ENCODE measurements at places on chromosomes 12 and 14.

- DNase-seq, result no peak
These were observed 58.7 kb downstream of the ST8SIA1 start for GRCh38 chr12:22275843-22276242.

GRCh38 chr12:51961834-51962233 lies 10.3 kb downstream of the ACVR1B start:
- no peak for DNase-seq

GRCh38 chr12:6272300-6273204 lies 37.9 kb upstream of the PLEKHG6 start:
- no peak for DNase-seq

GRCh38 chr12:41486718-41487117 lies 298.6 kb downstream of the PDZRN4 start:
- DNase-seq, result no peak

DNA sequence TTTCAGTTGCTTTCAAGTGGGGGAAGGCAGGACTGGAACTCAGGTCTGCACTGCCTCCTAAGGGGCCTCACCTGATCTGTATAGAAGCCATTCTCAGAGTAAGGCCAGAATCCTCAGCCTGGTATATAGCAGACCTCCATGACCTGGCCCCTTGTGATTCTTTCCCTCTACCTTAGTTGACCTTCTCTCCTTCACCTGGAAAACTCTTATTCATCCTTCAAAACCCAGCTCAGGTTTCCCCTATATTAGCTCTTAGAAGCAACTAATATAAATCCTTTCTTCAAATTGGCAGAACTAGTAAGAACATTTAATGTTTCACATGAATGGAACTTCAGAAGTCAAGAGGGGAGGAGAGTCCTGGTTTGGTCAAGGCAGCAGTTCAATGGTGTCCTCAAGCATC lies 26.0 kb upstream of the WSCD2 start:
- DNase-seq, result no peak

GRCh38 chr14:33678005-33678404 lies 272.9 kb downstream of the EGLN3 start:
- no peak for DNase-seq

DNA sequence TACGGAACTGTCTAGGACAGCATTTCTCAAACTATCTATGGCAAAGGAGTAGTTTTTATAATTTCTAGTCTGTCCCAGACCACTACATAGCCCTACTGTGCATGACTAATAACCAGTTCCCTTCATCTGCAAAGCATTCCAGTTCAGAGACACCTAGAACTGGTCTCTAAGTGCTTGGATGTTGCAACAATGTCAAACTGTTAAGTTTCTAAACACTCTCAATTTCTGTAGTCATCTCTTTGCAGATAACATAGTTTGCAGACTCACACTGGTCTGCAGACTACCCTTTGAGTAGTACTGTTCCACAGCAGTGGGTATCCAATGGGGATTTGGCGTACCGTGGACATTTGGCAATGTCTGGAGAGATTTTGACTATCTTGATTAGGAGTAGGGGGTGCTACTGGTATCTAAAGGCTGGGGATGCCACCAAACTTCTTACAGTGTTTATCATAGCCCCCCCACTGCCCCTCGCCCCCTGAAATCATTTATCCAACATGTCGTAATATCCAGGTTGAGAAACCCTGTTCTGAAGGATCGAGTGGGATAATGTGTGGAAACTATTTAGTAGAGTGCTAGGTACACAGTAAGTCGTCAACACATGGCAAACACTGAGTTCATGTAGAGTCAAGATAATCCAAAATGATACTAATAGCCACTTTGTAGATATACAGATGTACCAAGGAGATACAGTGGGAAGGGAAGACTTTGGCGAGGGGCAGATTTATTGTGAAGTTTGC lies 1.7 kb downstream of the C12orf76 start:
- DNase-seq, result no peak

DNA sequence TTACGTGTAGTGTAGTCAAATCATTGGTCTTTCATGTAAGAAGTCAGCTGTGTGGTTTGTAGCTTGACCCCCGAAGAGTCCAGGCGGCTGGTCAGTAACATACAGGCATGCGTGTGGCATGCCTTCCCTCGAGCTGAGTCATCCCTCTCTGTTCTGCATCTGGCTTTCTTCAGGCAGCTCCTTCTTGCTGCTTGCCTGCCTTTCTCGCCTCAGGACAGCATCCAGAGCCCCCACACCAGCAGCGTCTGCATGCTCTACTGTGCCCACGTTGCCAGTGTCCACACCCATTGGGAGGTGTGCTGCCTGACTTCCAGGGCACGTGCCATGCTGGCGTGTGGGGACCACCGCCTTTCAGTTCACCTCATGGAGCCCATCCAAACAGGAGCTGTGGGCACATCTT lies 96.8 kb downstream of the EP400 start:
- DNase-seq, result no peak

DNA sequence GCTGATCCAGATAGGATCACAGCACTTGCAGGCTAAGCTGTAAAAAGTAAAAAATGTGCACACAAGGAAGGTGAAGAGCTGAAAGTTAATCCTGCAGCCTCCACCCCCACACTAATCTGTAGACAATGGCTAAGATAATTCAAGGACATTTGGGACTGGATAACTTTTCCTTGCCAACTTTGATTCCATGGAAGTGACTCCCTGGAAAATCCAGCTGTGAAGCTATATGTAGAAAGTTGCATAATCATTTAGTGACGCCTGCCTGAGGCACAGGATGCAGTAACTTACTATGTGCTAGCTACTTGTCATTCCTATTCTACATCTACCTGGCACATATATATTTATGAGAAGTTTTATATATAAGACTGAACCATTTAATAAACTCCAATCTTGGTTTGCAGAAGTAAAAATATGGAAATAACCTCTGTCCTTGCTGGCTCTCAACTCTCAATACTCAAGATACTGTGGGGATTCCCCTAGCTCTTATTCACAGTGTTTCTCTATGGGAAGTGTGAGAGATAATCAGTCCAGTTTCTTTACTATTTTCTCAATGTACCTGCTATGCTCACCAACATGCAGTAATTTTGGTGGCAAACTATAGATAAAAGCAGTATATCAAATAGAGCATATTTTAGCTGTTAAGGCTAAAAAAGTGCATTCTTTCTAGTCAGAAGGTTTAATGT lies 14.8 kb downstream of the LDHB start:
- DNase-seq, result no peak

DNA sequence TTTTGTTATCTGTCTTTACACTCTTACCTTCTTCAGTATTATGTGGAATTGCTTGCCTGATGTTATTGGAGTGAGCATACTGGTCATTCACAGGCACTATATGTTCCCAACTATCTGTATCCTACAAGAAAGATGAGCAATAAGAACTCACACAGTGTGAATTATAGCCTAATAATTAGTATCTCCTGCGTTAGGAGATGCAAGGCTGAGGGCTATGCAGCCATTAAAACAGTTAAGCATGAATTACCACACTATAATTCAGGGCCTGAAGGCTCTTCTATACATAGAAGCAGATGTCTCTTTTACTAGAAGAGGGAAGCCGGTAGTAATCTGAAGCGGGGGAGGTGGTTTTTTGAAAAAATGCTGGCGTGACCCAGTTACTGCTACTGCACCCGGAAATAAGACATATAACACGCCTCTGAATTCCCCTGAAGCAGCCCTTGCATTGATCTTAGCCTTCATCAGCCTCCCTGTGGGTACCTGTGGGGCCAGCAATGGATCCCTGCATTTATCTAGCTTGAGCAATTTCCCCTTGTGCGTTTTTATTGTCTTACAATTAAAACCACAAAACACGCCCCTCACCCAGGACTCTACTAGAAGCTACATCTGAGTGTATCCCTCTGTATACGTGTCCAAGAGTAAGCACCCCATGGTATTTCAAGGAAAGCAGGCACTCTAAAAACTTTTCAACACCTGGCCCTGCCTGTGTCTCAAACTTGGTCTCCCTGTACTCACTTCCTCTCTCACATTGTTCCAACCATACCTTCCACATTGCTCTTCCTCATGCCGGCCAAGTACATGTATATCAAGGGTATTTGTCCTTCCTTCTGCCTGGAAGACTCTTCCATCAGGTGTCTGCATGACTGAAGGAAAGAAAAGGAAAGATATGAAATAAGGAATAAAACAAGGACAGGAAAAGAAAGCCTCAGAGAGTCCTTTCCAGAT lies 210.9 kb upstream of the ARID2 start:
- DNase-seq, result peak; percentile 71

DNA sequence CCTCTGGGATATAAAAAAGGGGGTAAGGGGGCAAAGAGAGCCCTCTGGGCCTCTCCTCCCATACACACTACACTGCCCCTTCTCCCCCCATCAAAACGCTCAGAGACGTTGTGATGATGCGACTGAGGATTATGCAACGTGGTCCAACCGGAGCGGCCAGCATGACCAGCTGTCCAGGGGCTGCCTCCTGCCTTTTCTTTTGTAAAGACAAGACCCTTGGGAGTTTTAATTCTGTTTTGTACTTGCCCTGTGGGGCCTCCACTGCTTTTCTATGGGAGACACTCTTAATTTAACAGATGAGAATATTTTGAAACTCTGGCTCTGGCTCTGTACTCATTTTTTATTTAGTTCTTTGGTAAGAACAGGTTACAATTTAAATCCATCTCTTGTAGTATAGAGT lies 7.2 kb downstream of the MBD6 start:
- DNase-seq, result no peak

All from Kasumi-1 (cell line).